ENCODE measurements at places on chromosomes 6 and 20.

GRCh38 chr6:24257282-24257681 is 100.6 kb downstream of the DCDC2 start:
- no peak for DNase-seq

DNA sequence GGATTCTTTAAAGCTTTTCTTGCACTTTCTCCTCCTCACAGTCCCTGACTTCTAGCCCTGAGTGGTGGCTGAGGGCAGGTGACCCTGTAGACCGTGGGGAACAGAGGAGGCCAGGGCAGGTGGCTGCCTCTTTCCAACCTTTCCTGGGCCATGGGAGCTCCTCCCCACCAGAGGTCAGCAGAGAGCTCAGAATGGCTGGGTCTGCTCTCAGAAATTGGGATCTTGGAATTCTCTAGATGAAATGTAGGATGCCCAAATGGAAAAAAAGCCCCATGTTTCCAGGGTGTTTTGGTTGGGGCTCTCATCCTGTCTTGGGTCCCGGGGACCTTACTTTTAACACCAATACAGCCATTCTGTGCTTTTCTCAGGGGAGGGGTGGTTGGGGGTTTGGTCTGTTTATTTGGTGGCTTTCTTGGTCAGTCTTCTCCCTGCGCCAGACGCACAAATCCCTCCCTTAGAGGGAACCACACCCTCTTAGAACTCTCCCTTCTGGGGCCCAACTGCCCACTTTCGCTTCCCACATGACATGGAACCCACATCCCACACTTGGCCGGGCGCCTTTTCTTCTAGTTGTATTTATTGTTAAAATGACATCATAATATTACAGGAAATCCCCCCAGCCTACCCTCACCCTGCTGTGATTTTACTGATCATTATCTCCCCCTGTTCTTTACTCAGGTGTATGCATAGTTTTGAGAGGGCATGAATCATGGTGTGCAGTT is 17.9 kb downstream of the GNAS start:
- DNase-seq = peak; percentile 87

DNA sequence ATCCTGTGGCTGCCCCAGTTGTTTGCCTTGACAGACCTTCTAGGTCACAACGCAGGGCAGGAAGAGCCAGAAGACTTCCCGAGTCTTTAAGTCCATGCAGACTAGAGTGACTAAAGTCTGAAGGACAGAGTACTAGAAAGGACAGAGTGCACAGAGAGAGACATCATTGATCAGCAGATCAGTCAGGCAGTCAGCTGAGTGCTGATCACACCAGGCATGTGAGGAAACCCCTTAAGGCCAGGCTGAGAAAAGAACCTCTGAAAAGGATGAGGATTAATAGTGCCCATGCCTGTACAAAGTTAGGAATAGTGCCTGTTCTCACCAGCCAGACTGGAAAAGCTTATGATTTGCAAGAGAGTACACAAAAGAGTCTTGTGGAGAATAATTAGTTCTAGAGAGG is 91.3 kb downstream of the CFAP61 start:
- no peak for DNase-seq

DNA sequence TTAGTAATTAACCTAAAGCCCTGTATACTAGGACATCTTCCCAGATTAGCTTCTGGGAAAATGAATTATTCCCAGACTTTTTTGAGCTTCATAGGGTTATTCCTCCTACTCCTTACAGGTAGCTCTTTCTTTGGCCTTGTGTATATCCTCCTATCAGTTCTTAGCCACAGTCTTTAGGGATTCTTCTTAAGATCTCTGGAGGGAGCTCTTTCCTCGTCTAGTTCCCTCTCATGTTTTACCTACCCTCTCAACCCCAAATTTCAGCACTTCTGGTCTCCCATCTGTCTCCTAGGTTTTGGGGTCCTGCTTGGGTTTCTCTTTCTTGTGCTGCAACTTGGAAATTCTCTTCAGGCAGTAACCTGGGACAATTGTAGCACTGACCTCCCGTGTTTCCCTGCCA is 46.4 kb upstream of the SLC35B3 start:
- no peak for DNase-seq

- no peak for DNase-seq
These were observed 72.9 kb downstream of the ANKRD6 start for GRCh38 chr6:89505847-89506246.

DNA sequence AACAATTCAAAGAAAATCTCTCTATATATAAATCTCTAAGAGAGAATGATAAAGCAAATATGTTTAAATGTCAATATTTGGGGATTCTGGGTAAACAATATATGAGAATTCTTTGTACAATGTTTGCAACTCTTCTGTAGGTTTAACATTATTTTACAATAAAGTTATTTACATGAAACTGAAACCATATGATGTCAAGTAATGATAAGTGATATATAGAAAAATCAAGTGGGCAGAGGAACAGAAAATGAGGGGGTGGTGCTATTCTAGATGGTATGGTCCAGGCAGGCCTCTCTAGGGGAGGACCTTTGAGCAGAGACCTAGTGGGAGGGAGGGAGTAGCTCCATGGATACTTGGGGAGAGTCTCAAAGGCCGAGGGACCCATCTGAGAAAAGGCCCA is 16.4 kb upstream of the SCRT2 start:
- DNase-seq = no peak

DNA sequence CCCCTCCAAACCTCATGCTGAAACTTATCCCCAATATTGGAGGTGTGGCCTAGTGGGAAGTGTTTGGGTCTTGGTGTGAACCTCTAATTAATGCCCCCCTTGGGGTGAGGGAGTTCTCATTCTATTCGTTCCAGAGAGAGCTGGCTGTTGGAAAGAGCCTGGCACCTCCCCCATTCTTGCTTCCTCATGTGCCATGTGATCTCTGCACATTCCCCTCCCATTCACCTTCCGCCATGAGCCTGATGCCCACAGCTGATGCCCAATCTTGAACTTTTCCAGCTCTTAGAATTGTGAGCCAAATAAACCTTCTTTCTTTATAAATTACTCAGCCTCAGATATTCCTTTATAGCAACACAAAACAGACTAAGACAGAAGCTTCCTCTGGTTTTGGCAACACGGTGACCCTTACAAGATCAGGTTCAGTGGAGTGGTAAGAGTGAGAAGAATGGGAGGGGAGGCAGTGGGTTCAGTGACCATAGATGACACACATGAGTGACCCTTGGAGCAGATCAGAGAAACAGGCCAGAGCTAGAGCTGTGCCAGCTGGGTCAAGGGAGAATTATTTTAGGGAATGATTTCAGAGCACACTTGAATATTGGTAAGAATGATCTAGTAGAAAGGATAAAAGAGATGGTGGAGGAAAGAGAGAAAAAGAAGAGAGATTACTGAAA is 176.4 kb downstream of the LY86 start:
- DNase-seq = no peak

DNA sequence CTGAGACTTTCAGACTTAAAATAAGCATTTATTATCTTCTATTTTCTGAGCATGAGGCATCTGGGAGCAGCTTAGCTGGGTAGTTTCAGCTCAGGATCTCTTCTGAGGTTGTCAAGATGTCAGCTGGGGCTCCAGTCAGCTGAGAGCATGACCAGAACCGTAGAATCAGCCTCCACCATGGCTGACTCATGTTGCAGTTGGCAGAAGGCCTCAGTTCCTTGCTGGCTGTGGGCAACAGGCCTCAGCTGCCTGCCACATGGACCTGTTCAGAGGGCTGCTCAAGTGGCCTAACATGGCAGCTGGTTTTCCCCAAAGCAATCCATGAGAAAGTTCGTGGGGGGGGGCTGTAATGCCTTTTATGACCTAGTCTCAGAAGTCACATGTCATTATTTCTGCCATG is 142.3 kb downstream of the LY86 start:
- DNase-seq = no peak

- no peak for DNase-seq
These were observed 1380.6 kb upstream of the DEFB115 start for GRCh38 chr20:29876911-29877285.

DNA sequence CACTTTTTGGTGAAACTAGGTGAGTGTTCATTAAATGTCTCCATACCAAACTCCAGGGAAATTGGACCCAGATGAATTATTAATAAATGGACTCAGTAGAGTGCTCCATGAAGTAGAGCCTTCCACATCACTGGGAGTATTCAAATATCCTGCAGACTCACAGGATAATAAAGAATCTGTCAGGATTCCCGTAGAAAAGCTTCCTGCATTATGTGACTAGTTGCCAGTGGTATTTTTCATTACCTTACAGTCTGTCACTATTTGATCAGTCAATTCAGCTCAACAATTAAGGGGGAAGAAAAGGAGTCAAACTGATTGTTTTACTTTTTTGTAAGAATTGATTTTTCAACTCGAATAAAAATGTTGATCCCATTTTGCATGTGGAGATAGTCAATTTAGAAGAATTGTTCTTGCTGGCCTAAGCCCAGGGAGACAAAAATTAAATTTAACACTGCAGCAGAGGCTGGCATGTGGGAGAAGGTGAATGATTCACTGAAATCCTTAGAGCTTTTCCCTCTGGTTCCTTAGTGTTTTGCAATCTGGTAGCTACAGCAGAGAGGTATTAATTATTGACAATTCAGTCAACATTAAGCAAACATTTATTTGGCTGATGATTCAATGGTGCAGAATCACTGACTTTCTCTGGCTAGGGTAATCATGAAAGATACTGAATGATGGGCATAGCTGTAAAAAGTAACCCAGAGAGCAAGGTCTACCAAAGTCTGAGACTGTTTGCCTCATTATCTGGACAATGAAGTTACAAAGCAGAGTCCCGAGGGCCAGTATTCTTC is 442.4 kb downstream of the CD83 start:
- DNase-seq = no peak

DNA sequence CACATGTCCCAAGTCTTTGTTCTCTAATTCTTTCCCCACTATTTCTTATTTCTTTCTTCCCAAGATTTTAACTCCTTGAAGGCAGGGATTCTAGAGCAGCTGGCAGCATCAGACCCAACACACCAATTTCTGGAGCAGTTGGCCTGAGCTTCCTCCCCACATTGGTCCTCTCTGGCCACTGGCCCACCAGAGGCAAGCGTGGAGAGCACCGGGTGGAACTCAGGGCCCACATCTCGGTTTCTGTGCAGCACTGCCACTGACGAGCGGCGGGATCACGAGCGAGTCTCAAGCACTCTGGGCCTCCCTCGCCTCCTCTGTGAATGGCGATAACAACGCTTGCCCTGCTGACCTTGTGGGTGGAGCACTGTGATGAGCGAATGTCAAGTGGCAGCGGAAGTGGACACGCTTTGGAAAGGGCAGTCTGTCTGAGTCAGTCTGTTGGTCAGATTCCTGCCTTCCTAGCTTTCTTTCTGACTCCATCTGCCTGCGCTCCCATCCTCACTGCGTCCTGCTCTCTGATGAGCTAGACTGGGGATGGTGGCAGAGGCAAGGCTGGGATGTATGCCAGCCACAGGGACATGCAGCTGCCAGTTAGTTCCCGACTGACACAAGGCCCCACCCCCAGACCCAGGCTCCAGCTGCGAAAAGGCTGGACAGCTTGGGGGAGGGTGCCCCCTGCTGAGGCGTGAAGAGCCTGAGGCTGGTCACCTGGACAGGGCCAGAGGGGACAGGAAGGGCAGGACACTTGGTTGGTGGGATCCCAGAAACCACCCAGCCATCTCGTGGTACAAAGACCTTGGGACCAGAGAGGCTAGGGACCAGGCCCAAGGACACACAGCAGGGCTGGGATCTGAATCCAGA is 4.5 kb upstream of the SPDEF start:
- peak; percentile 35 for DNase-seq

DNA sequence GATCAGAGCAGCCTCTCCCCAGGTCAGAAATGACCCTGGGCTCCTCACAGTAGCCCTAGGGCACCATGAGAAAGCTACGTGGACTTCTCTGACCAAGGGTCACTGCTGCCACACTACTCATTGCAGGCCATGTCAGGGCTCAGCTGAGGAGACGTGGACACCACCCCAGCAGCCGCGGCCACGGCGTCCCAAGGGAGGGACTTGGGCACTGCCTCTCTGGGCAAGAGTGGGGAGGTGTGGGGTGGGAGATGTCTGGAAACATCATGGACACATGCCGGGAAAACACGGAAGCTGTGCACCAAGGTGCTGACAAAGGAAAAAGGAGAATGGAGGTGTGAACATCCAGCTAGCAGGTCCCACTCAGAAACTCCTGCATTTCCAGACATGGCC is 9.0 kb downstream of the GMEB2 start:
- DNase-seq = no peak

DNA sequence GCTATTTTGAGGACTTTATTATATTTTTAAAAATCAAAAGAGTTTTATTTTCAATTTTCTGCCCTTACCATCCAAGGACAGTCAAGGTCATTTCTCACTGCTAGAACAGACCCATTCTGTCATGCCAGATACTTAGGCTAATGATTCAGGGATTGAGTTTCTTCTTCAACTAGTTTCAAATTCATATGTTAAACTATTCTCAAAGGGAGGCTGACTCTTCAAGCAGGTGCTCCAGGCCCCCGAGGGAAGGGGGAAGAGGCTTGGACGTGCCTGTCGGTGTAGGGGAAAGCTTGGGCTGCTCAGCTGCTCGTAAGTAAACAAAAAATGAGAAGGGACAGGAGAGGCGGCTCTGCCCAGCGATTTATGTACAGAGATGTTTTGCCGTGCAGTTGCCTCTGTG is 69.4 kb upstream of the MYLIP start:
- no peak for DNase-seq

DNA sequence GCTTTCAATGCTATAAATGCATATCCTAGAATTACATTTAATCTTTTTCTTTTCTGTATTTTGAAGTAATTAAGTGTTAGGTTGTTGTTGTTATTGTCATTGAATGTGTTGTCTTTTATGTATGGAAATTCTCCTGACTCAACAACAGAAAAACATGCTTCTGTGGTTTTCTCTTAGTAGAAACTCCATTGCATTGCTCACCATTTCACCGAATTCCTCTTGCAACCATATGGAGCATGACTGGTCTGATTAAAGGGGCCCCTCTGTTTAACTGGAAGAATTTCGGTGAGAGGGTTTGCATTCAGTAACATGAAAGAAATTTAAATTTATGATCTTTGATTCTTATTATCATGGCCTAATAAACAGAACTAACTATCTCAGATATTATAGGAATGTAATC is 454.3 kb upstream of the JARID2 start:
- no peak for DNase-seq

DNA sequence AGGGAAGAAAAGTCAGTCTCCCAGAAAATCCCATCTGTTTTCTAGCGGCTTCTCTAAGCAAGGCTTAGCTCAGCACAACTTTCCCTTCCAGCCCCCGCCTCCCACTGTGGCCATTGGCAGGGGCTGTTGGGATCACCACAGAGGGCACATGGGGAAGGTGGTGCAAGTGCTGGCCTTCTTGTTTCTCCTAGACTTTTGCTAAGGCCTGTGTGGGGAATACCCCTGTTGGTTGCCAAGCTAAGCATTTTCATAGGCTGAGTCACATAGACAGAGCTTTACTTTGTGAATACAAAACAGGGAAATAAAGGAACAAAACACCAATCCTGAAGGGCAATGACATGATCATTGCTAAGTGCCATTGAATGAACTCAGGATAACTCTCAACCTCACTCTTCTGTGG is 32.4 kb upstream of the TIAM2 start:
- no peak for DNase-seq

Measured in retina (tissue), 1 donor.